Activated CD4-positive, alpha-beta T cell treated with anti-CD3 and anti-CD28 coated beads for 36 hours (primary cell): ENCODE measurements at places on chromosomes 12 and 14. TPM values are rescaled to one million over a fixed set of nuclear protein-coding genes. Genes with fewer than 3 reads are reported as not detected.

Gene SOX5
- total RNA-seq = 0.88 TPM

Gene IKZF4
- total RNA-seq = 16.3 TPM

Gene INSM2
- total RNA-seq = not detected

- no peak for DNase-seq
These were observed 20.9 kb upstream of the HECTD1 start for GRCh38 chr14:31228533-31228932.

DNA sequence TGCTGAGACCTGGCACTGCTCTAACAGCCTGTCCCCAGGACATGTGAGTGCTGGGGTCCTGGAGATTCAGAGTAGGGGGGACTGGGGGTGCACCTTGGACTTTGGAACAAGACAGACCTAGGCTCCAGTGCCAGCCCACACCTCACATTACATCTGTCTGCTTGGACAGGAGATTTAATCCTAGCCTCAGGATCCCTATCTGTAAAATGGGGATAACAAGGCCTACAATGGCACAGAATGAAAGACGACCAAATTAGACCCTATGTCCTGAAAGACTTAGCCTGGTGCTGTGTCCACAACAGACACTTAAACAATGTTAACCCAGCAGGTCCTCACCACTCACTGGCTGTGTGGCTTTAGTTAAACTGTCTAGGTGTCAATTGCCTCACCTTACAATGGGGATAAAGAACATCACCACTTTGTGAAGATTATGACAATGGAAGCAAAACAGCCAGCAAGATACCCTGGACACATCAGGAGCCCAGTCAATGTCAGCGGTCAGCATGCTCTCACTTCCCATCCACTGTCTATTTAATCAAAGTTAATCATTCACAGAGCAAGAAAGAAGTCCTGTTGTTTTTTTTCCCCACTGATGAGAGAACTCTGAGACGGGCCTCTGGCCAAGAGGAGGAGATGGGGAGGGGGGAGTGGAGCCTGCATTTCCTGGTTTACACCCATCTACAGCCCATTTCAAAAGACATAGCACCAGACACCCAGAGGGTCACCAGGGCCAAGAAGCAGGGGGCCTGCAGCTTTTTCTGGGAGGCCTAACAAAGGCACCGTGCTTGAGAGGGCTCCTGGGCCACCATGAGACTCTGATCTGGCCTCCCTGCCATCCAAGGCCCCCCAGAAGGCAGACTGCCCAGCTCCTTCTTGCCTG is 40.6 kb downstream of the ACTN1 start:
- no peak for DNase-seq

DNA sequence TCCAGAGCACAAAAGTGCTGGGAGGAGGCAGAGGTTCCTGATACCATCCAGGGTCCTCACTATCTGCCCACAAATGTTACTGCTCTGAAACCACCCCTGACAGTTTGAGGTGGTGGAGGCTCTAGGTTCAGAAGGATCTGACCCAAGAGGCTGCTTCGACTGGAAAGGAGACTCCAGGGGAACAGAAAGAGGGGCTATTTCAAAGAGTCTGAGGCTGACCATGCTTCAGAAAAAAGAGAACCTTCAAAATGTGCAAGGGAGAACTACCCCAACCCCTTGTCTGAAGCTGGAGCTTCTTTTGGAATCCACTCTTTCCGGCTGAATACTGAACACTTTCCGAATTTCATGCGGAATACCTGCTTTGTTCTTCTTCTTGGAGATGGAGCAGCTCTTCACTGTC is 41.8 kb downstream of the RBM19 start:
- no peak for DNase-seq

DNA sequence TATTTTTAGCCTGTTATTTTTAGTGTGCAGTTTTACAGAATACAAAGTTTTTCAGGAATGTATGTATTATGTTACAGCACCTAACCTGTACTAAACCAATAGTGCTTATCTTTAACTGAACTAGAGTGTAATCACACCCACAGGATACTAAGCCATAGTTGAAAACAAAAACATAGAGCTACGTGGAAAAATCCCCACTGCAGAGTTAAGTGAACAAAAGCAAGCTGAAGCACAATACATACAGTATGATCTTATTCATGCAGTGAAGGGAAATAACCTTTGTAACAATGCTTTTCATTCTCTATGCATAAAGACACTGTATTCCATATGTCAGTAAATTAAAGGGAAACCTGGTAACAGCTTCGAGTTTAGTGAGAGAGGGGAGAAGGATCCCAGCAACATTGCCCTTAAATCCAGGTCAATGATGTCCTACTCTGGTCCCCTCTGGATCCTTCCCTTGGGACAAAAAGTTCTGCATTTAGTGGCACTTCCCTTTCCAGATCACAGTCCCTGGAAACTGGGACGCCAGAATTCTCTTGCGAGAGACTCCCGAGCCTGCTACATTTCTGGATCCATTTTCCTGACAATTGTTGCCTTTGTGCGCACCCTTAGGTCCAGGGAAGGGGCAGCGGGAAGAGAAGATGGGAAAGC is 121.3 kb upstream of the CCND2 start:
- no peak for DNase-seq

DNA sequence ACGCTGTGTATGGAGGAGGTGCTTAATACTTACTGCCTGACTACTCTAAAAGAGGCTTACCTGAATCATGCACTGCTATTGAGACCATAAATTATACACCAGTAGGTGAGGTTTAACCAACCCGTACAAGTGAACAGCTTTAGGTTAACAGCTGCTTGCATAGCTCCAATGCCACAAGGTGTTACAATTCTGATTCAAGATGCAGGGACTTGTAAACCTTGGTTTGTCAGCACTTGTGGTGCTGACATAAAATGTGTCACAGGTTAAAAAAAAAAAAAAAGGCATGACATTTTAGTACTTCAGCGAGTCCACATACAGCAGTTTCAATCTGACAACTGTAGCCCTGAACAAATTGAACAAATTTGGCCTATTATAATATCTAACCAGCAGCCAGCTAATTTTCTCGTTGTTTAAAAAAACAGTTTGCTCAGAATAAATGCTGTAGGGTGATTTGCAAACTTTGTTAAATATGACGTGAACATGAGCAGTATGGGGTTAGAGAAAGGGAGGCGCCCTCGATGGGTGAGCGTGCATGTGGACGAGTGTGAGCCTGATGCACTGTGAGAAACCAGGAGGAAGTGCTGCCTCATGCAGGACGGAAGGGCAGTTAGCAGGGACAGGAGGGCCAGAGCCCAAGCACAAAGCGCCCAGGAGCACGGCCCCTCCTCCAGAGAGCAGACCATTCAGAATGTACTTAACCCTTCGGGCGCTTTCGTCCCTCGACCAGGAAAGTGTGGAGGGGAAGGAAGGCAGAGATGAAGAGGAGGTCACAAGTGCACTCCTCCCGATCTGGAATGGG is 44.7 kb downstream of the TCHP start:
- DNase-seq = no peak
